Stimulated activated CD8-positive, alpha-beta memory T cell treated with anti-CD3 and anti-CD28 coated beads, Interleukin-4, amount 100 ng/mL, for 1 hour (primary cell): ENCODE measurements at places on chromosomes 5 and 9.

DNA sequence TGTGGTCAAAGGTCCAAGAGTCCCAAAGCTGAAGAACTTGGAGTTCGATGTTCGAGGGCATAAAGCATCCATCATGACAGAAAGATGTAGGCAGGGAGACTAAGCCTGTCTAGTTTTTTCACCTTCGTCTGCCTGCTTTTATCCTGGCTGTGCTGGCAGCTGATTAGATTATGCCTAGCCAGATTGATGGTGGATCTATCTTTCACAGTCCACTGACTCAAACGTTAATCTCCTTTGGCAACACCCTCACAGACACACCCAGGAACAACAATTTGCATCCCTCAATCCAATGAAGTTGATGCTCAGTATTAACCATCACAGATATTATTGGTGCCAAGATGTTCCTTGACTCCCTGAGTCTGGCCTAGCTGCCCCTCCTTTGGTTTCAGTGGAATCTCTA is 530.8 kb upstream of the CLINT1 start:
- DNase-seq: no peak

DNA sequence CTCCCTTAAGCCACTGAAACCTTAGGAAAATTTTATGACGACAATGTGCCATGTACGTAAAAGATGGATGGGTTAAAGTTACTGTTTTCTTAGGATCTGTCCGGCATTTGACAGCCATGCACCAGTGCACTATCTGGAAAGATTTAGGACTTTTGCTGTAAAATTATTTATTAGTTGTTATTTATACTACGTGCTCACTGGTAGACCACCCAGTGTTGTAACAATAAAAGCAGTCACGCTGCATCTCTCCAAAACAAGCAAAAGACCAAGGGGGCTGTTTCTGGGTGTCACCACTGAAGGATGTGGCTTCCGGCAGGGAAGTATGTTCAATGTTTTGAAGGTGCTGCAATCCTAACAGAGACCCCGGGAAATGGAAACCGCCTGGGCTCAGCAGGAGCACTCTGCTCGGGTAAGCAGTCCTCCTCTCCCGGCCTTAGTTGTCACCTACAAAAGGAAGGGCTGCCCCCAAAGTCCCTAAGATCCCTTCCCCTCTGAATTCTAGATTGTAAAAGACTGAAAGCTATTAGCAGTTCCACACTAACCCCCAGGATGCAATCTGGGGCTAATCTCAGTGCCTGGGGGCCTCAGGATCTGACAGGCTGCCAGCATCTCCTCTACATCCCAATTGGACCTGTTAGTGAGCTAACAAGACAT is 38.6 kb downstream of the SAXO1 start:
- no peak for DNase-seq

GRCh38 chr5:157463621-157464518 is 3.9 kb downstream of the NIPAL4 start:
- DNase-seq: no peak

DNA sequence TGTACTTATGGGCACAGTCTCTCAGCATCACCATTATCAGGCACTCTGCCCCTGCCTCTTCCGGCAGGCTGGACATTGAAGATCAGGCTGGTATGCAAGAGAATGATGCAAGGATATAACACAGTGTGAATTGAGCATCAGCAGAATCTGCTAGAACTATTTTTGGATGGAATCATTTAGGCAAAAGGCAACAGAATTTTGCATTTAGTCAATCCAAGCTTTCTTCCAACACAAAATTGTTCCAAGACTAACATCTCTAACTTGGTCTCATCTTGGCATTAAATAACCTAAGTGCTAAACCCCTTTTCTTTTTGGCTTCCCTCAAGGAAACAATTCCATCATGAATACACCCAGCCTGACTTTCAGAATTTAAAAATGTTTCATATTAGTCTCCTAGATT is 339.9 kb downstream of the PRELID2 start:
- no peak for DNase-seq

GRCh38 chr9:128917151-128917849 is 3.5 kb upstream of the PHYHD1 start:
- DNase-seq: no peak

GRCh38 chr9:87569518-87569917 is 71.9 kb downstream of the DAPK1 start:
- DNase-seq: no peak

DNA sequence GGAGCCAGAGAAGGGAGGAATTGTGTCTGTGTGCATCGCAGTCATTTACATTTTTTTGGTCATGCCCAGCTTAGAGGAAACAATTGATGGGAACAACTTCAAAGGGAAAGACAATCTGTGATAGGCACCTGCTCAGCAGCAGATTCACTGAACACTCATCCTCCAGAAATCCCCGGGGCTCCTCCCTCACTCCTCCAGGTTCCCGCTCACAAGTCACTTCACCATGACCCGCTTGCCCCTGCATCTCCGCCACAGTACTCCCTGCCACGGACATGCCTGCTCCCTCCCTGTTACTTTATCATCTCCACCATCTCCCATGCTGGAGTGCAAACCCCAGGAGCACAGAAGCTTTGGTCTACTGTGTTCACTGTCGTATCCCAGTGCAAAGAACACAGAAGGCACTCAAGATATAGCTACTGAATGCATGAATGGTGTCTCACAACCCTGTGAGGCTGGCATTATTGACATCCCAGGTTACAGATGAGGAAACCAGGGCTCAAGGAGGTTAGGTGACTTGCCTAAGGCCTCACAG is 16.2 kb downstream of the LHX6 start:
- DNase-seq: no peak

DNA sequence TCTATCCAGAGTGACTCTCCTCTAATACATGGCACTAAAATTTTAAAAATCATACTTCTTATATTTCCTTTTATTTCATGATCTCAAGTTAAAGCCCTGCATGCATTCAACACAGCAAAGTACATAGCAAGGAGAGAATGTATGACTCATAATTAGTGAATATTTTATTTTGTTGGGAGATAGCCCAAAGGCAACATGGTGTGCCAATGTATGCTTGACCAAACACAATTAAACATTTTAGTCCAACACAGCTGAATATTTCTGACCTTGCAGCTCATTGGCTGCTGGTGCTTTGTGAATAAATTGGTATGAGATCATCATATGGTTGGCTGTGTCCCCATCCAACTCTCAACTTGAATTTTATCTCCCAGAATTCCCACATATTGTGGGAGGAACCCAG is 103.5 kb downstream of the NPR3 start:
- no peak for DNase-seq

GRCh38 chr9:72915659-72916058 is 37.2 kb downstream of the ALDH1A1 start:
- DNase-seq: no peak
